ENCODE measurements at places on chromosomes 1 and 21.

DNA sequence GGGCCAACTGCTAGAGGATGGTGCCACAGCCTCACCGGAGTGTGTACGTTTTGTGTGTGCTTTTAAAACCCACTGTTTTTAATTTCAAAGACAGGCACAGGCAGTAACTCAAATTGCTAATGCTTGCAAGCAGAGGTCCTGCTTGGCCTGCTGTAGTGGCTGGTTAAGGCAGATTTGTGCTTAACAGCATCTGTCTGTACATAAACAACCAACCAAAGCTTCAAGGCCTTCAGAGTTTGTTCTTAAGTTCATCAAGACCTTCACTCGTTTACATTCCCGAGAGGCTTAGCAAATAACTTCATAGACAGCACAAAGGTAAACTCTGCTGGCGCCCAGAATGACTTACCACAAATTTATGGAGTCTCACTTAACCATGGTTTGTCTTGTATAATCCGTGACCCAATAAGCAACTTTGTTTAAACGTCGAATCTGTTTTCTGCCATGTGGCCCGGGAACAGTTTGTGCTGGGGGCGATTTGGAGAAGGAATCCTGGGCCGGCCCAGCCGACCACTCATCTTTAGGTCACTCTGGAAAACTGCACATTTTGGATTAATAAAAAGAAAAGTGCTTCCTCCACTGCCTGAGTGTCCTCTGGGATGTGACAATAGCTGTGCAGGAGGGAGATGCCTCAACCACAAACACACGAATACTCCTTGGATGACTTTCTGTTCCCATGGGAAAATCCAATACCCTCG, 58.1 kb downstream of the CAPZB start:
- no peak for DNase-seq

GRCh38 chr1:54407154-54407403, 885 bp upstream of the SSBP3 start:
- DNase-seq: no peak

GRCh38 chr21:29477347-29477746, 178.6 kb downstream of the BACH1 start:
- DNase-seq: no peak

DNA sequence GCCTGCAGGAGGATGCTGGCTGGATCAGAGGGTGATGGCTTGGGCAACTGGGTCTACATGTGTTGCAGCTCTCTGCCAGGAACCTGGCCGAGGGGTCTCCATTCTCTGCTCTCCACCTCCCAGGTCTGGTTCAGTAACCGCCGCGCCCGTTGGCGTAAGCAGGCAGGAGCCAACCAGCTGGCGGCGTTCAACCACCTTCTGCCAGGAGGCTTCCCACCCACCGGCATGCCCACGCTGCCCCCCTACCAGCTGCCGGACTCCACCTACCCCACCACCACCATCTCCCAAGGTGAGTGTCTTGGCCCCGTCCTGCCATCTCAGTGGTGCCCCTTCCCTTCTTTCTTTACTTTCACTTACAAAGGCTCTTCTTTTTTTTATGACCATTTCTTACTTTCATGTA, 69.9 kb downstream of the PAX7 start:
- DNase-seq: no peak

- DNase-seq: no peak
Measured at GRCh38 chr1:116940814-116941599, 31.3 kb downstream of the PTGFRN start.

DNA sequence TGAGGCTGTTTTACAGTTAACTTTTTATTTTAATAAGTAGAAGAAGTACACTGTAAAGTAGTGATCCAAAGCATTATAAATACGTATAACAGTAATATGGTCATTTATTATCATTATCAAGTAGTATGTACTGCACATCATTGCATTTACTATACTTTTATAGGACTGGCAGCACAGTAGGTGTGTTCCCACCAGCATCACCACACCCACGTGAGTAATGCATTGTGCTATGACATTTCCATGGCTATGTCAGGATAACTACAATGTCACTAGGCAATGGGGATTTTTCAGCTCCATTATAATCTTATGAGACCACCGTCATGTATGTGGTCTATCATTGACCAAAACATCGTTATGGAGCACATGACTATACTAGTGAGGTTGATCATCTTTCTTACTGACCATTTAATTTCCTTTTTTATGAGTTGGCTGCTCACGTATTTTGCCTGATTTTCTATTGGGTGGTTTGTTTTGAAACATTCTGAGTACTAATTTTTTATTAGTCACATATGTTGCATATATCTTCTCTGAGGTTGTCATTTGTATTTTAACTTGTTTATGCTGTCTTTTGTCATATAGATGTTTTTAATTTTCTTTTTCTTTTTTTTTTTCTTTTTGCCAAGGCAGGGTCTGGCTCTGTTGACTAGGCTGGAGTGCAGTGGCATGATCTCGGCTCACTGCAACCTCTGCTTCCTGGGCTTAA, 25.3 kb upstream of the SHCBP1L start:
- no peak for DNase-seq

GRCh38 chr1:84598846-84599741, 24.9 kb upstream of the CTBS start:
- DNase-seq: no peak

- peak; percentile 48 for DNase-seq
Measured at GRCh38 chr1:9101510-9102146, 27.3 kb downstream of the GPR157 start.

DNA sequence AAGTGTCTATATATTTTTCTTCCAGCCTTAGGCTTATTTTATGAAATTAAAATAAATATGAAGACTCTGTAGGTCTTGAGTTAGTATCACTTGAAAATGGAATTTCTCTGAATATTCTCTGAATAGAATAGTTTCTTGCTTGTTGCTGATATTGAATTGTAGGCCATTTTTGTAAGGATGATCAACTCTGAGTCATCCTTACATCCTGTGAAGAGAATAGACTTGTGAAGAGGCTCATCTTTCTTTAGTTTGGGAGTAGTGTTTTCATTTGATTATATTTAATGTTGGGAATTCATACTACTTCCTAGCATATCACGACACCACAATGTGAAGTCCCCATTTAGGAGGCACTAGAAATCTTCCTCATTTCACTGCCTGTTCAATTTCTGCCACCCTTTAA, 27.5 kb upstream of the CD1D start:
- no peak for DNase-seq

DNA sequence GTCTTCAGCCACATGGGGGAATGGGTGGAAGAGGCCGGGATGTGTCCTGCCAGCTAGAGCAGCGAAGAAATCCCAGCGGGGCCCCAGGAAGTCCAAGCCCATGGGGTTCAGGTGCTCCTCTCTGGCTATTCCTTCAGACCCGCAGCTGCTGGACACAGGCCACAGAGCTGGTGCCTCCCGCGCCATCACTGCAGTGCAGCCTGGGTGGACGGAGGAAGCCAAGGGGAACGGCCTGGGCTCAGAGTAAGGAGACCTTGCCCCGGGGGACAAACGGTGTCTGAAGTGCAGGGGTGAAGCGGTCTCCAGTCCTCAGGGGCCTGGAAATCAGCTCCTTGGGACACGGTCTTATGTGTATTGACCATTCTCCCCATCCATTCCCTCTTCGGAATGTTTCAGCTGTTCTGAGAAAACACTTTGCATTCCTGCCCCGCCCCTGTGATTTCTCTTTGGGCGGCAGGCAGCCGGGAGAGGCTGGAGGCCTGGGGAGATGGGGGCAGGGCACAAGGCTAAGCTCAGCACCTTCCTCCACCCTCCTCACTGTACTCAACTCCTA, 18.4 kb downstream of the MTHFR start:
- DNase-seq: peak; percentile 68

GRCh38 chr1:26529655-26530409, at the start of gene RPS6KA1:
Gene RPS6KA1, plus strand, starts transcription at chr1:26529761. Its CDS starts 160 bp downstream, at chr1:26529921.
- peak; percentile 61 for DNase-seq

GRCh38 chr1:205091043-205091740, 6.9 kb upstream of the TMEM81 start:
- DNase-seq: no peak

DNA sequence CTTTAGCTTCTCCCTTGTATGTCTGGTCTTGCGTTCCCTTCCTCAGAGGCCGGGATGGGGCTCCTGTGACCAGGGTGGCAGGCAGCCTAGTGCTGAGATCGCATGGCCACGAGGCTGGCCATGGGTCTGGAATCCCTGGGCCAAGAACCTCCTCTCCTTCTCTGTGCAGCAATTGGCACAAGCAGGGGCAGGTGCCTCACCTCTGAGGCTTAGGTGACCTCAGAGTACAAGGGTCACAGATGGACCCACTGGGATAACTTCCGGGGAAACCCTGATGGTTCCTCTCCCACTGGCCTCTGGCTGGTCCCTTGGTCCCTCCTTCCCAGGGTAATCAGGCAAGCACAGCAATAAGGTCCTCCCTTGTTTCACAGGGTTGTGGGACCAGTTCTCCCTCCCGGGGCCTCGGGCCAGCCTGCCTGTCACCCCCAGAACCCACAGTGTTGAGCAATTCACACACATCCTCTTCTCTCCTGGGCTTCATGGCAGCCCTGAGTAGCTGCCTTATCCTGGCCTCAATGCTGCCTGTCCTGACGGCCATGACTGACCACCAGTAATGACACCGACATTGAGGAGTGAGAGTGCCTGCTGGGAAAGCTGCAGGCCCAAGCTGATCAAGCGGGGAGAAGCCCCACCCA, 38.6 kb downstream of the BMP8A start:
- DNase-seq: no peak

- no peak for DNase-seq
Measured at GRCh38 chr1:210692796-210693195, 364.1 kb downstream of the HHAT start.

DNA sequence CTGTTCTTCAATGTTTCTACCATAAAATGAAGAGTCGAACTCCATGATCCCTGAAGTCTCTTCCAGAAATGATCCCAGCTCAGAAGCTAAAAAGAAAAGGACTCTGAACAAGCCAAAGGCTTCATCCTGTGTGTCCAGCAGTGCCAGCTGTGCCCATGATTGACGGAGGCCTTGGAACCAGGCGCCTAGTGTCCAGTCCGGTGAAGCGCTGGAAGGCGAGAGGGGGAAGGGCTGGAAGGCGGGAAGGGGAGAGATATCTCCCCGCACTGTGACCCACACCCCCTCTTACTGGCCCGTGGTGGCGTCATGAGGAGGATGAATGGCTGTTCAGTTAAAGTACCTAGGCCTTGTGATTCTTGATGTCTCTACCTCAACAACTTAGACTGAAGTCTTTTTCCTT, 10.4 kb upstream of the PLEKHA6 start:
- no peak for DNase-seq

GRCh38 chr1:32303997-32304622, 12.2 kb downstream of the HDAC1 start:
- no peak for DNase-seq

GRCh38 chr1:182586380-182586779, 2.7 kb downstream of the RNASEL start:
- DNase-seq: no peak

- no peak for DNase-seq
Measured at GRCh38 chr1:111629190-111629954, 9.8 kb downstream of the RAP1A start.

DNA sequence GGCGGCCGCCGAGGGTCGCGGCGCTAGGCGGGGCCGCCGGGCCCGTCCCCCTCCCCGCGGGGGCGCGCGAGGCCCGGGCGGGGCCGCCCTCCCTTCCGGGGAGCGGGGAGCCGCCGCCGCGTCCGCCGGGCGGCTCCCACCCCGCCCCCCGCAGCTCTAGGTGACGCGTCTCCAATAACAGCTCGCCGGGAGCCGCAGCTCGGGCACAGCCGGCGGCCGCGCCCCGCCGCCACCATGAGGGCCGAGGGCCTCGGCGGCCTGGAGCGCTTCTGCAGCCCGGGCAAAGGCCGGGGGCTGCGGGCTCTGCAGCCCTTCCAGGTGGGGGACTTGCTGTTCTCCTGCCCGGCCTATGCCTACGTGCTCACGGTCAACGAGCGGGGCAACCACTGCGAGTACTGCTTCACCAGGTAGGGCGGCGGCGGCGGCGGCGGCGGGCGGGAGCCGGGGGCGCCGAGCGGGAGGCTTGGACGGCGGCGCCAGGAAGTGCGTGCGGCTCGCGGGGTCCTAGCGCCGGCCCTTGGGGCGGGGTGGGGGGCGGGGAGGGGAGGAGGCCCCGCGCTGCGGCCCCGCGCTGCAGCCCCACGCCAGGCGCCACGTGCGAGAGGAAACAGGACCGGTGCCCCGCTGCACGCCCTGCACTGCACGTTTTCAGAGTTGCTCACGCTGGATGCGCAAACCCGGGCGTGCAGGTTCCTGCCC, at the start of gene SMYD2:
Gene SMYD2, plus strand, starts transcription at position 139 of the 699 bp plus-strand sequence. Its CDS starts 96 bp downstream, at position 235.
- peak; percentile 84 for DNase-seq

DNA sequence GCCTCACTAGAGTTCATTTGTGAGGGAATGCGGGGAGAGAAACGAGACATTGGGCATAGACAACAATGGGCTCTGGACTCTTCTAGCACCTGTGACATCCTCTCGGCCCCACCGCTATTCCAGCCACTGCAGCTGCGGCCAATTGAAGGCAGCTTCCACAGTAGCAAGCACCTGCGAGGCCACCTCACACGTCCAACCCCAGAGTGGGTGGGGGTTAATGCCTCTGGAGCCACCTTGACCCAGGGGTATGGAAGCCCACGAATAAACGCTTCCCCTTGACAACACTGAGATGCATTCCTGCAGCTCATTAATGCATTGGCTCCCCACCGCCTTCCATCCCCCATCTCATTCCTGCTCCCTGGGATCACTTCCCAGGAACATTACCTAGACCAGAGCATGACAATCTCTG, 104.4 kb downstream of the GLIS1 start:
- DNase-seq: no peak

DNA sequence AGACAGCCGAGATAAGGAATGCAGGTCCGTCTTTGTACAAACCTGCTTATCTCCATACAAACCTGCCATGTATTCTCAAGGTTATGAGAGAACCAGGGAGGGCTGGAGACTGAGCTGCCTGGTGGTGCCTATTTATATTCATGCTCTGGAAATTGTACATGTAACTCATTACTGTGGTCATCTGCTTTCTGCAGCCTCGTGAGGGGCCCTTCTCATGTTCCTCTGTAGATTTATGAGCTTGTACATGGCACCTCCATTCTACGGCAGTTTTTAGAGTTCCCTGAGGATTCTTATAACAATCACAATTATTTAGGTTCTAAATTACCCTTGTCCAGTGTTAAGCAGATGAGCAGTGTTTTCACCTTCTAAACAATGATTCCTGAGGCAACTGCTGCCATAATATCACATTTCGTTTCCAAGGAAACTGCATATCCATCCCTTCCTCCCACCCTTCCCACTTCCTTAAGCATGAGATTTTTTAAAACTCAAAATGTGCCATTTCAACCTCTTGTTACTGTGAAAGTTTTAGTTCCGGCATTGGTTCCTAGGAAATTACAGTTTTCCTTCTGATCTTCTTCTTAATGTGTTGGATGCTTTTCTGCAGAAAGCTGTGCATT, 112.1 kb downstream of the ST6GALNAC3 start:
- no peak for DNase-seq

DNA sequence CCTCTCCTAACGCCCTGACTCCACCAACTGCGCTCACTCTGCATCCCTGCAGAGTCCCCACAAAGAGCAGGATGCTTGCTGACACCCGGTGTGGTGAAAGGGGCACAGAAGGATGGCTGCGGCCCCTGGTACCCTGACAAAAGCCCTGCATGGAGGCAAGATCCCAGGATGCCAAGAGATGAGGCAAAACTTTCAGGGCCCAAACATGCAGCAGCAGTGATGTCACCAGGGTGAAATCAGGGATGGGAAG, 36.6 kb downstream of the SLC9A1 start:
- DNase-seq: no peak

All from Caki2 (cell line).